ENCODE measurements at places on chromosomes 13 and 19.

DNA sequence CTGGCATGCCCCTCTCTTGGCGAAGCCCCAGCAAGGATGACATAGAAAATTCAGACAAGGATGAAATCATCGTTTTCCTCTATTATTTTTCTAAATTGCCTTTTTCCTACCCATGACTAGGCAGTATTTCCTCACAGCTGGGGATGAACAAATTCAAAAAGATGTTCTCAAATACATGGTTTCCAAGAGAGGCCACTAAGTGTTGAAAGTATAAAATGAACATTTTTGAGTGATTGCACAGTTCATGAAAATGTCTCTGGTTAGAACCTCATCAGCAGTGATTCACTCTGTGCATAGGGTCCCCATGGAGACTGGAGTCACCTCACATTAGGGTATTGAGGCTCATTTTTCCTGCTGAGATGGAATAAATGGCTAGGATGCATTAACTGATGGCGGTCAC is 373.7 kb downstream of the DNAJC15 start:
- DNase-seq = no peak

- no peak for DNase-seq
Observed at GRCh38 chr19:31254180-31254551, 95.1 kb downstream of the TSHZ3 start.

DNA sequence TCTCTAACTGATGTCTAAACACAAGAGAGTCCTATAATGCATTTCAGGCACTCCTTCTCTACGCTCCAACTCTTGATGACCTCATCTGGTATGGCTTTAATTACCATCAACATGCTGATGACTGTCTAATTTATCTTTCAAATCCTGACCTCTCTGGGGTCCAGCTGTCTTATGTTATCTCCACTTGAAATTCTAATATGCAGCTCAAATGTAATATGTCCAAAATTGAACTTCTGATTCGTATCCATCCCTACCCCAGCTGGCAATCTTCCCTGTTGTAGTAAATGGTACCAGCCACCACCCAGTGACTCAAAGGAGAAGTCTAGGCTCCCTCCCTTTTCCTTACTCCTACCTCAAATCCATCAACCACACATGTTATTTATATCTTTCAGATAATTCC is 288.0 kb upstream of the SLC10A2 start:
- no peak for DNase-seq

DNA sequence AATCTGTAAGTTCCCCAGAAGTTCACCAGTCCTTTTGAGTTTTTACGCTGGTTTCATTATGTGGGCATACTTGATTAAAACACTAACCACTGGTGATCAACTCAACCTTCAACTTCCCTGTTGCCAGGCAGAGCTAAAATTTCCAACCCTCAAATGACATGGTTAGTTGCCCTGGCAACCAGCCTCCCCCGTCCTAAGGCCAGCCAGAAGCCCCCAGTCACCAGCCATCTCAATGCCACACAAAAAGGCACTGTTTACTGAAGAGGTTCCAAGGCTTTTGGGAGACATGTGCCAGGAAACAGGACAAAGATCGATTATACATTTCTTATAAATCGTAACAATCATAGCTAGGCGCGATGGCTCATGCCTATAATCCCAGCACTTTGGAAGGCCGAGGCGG is 1.6 kb downstream of the ZNF649 start:
- DNase-seq = no peak

GRCh38 chr19:13195678-13196077 is 45.5 kb downstream of the IER2 start:
- DNase-seq = no peak

DNA sequence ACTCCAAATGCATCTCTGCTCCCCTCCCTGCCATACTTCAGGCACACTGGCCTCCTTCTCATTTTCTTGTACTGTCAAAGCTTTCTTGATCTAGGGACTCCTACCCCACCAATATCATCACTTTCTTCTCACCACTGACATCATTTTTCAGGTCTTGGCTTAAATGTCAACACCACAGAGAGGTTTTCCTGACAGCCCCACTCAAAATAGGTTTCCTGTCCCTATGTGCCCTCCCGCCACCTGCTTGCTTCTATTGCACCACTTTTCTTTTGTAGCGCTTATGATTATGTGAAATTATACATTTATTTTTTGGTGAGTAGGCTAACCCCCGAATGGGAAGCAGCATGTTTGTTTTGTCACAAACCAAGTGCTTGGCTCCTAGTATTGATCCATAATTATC is 164.6 kb downstream of the NDFIP2 start:
- DNase-seq = no peak

DNA sequence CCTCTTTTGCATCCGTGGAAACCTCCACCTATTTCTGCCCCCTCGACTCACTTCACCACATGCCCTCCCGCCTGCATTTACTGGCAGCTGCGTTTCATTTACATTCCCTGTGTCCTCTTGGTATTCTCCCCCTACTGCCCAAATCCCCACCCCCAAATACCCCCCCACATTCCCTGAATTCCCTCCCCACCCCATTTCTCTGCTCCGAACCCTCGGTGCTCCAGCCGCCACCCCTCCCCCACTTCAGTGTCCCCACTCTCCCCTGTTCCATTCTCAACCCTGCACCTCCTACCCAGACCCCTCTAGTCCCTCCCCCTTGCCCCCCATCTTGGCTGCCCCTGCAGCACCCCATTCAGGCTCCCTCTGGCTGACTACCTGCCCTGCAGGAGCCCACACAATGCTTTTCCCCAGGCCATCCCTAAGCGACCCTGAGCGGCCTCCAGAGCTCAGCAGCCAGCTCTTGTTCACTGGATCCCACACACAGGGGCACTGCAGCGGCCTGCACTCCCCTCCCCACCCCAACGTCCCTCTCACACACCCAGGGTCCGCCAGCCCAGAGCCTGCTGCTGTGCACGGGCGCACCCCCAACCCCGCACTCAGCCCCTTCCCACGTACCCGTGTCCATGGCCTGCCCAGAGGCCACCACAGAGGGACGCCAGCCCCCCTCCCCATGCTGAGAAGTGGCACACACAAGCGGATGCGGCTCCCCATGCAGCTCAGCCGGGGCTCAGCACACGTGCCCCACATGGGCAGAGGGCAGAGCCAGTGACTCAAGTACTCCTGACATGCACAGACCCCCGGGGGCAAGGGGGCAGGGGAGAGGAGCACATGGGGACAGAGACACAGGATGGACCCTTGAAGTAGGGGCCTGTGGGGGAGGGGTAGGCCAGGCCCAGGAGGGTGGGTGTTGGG is 26.3 kb downstream of the SHANK1 start:
- no peak for DNase-seq

DNA sequence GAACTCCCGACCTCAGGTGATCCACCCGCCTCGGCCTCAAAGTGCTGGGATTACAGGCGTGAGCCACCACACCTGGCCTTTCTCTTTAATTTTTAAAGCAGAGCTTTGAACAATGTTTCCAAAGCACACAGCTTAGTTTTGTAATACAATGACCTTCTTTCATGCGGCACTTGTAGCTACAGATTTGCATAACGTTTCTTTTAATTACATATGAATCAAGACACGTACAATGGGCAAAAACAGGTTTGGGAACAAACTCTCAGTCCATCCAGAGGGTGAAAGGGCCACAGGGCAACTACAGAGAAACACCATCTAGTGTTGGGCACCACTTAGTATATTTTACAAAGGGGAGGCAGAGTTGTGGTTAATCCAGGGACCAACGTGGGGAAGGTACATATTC is 19.0 kb upstream of the S1PR4 start:
- DNase-seq = no peak

DNA sequence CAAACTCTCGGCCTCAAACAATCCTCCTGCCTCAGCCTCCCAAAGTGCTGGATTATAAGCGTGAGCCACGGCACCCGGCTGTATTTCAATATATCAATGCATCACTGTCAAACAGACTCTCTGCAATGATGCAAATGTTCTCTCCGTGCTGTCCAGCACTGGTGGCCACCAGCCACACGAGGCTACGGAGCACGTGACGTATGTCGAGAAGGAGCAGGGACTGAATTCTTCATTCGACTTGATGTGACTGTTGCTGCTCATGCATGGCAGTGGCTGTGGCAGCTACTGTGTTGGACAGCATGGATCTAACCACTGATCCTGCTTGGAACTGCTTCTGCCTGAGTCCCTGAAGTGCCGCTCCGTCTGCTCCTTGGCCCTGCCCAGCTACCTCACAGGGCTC is 9.8 kb downstream of the LRRC4B start:
- no peak for DNase-seq

GRCh38 chr13:44104197-44104490 is 224.4 kb downstream of the LACC1 start:
- DNase-seq = no peak

DNA sequence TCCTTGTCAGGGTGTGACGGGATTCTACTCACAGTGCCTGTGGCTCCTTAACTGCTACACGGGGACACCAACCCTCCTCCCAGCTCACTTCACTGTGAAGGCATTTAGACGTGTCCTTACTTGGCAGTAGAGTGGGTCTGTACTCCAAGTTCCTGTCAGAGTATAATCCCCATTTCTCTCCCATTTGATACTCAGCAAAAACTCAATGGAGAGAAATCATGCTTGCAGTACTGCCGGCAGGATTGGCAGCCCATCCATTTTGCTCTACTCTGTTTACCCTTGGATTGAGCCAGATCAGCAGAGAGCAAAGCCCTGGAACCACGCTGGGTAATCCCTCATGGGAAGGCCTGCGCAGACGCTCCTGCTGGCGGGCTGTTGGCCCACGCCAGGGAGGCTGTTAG is 28.9 kb downstream of the ARL11 start:
- DNase-seq = no peak

- no peak for DNase-seq
Observed at GRCh38 chr13:75739244-75739868, 103.2 kb downstream of the LMO7 start.

GRCh38 chr19:47155148-47155547 is 24.5 kb downstream of the SAE1 start:
- no peak for DNase-seq

GRCh38 chr13:28476919-28477708 is 17.8 kb downstream of the FLT1 start:
- no peak for DNase-seq

DNA sequence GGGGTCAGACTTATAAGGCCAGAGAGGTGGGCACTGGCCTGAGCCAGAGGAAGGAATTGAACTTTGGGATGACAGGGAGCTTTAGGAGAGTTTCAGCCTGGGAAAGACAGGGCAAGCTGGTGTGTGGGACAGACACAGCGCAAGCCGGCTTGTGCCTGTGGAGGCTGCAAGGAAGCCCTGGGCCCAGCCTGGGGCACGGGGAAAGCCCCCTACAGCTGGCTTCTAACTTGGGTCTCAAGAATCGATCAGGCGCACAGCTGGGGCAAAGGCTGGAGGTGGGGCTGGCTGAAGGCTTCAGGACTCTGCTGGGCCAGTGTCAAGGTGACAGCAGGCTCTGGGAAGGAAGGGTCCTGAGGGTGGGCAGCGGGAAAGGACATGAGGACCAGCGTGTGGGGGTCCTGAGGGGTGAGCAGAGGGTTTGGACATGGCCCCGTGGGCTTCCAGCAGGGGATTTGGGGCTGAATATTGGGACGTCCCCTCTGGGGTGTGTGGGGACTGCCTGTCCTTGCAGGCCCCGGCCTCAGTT is 3.0 kb downstream of the PTOV1 start:
- DNase-seq = no peak

- DNase-seq = no peak
Observed at GRCh38 chr19:2044709-2045500, 6.1 kb downstream of the MKNK2 start.

DNA sequence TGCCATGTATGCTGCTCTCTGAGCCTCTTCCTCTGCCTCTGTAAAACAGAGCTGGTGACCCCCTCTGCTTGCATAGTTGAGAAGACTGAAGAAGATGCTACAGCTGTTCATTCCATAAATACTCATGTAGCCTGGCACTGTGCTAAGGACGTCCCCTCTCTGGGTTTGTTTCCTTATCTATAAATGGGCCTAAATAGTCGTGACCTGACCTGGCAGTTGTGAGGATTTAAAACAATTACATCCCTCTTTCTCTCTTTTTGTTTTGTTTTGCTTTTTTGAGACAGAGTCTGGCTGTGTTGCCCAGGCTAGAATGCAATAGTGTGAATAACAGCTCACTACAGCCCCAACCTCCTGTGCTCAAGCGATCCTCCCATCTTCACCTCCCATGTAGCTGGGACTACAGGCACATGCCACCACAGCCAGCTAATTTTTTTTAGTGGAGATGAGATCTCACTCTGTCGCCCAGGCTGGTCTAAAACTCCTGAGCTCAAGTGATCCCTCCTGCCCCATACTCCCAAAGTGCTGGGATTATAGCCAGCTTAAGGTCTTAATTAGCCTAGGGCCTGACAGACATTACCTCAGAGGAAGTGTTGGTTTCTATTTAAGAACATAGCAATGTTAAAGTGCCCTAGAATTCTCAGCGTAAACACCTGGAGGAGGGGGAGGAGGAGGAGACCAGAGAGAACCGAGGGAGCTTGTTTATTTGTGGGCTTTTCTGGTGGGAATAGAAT is 4.6 kb downstream of the WDR62 start:
- no peak for DNase-seq

GRCh38 chr13:73325723-73326558 is 267.1 kb downstream of the KLF5 start:
- no peak for DNase-seq

- no peak for DNase-seq
Observed at GRCh38 chr13:113049521-113049941, 56.1 kb upstream of the F7 start.

DNA sequence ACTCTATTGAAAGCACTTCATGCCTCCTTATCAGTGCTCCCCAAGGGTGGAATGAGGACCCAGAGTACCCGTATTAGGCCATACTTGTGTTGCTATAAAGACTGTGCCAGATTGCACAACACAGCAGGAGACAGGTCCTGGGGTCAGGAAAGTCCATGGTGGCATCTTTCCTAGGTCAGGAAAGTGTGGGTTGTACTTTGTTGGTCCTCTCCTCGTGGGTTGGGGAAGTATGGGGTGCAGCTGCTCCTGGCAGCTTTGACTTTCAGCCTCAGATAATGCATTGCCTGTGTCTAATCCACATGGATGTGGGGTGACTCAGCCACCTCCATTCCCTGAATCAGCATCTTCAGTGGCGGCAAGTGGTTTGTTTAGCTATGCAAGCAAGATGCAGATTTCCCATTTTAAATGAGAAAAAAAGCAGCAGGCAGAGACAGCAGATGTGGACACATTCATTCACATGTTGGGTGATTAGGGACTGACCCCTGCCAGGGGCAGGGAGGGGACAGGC is 8.4 kb upstream of the CYP2B6 start:
- no peak for DNase-seq

- DNase-seq = no peak
Observed at GRCh38 chr19:3054265-3054971, 7.9 kb downstream of the TLE5 start.

GRCh38 chr13:90605664-90606063 is 741.8 kb upstream of the MIR17HG start:
- no peak for DNase-seq

DNA sequence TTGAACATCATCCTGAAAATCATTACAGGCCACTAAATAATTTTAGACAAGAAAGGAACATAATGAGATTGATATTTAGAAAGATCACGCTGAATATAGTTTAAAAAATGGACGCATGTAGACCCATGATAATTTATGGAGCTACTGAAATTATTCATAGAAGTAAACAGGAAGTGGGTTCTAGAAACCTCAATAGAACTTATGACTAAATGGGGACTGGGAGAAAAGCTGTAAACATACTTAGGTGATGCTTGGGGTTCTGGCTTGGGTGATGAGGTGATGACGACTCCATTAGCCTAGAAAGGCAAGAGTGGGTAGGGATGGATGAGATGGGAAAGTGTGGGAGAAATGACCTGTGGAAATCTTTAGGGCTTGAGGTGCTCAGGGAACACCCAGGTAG is 484.0 kb downstream of the MYO16 start:
- DNase-seq = no peak

Data from stimulated activated CD8-positive, alpha-beta memory T cell treated with anti-CD3 and anti-CD28 coated beads, Interleukin-4, amount 100 ng/mL, for 1 hour (primary cell).